CD4-positive, alpha-beta memory T cell (primary cell): ENCODE measurements at places on chromosomes 7 and 10.

- DNase-seq = no peak
These were observed 186.0 kb upstream of the CACNA2D1 start for GRCh38 chr7:82629583-82629982.

DNA sequence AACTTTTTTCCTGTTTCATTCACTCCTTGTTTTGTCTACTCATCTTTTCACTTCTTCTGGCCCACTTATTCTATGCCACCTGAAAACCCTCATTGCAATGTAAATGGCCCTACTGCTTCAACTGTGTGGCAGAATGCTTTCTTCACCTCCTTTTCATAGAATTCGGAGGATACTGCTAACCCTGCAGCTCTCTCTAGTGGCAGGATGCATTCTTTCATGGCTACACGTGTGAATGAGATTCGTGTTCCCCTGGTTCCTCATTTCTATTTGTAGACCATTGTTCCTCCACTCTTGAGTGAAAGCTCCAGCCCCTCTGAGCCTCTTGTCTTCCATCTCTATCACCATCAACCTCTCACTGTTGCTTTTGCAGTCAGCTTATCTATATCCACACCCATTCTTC lies 20.9 kb upstream of the CYP26C1 start:
- no peak for DNase-seq

- DNase-seq = no peak
These were observed 25.7 kb downstream of the C10orf71 start for GRCh38 chr10:49324711-49325110.

DNA sequence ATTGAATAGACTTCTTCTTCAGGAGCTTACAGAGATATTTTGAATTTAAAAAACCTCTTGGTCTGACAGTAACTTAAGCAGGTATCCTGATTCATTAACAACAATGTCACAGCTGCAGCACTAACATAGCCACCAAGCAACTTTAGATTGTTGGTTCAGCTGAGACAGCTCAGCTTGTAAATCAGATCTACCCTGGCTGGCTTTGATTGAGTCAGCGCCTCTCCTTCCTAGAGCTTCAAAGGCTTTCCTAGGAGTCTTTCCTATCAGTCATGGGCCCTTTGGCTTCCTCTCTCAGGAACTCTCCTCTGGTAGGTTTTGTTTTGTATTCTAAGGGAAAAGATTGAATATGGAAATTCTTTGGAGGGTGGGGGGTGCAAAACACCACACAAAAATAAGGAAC lies 70.7 kb upstream of the STEAP4 start:
- no peak for DNase-seq

GRCh38 chr10:44627591-44628354 lies 242.9 kb upstream of the CXCL12 start:
- no peak for DNase-seq
